AG08396 (cell line): ENCODE measurements at places on chromosomes 3 and 15.

DNA sequence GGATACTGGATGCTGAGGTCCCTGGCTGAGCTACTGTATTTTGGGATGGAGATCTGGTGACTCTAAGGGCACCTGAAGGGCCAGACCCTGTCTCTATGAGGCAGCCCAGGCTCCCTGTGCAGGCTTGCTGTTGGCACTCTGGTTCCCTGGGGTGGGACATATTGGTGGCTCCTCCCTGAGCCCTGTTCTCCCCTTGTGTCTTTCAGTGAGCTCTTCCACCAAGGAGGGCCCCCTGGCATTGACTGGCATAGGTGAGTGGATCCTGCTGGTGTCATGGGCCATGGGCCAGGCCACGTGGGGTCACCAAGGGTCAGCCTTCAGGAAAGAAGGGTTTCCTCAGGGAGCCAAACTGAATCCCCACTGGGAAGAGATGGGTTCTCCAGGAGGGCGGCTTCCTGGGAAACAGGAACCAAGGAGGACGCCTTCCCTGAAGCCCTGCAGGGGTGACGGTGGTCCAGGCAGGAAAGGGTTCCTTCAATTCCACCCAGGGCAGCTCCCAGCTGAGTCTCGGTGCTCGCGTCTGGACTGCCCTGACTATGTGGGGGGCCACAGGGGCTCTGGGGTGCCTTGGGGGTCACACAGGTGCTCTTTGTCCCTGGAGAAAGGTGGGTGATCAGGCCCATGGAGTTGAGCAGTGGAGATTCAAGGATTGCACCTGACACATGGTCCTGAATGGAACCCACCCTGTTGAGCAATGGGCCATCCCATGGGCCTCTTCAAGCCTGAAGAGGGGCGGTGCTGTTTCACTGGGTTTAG, 220.4 kb downstream of the SNRPN start:
- no peak for DNase-seq

GRCh38 chr3:59499954-59500353, 450.1 kb upstream of the CFAP20DC start:
- DNase-seq = no peak

- no peak for DNase-seq
Measured at GRCh38 chr15:85727068-85727467, 67.7 kb downstream of the KLHL25 start.

DNA sequence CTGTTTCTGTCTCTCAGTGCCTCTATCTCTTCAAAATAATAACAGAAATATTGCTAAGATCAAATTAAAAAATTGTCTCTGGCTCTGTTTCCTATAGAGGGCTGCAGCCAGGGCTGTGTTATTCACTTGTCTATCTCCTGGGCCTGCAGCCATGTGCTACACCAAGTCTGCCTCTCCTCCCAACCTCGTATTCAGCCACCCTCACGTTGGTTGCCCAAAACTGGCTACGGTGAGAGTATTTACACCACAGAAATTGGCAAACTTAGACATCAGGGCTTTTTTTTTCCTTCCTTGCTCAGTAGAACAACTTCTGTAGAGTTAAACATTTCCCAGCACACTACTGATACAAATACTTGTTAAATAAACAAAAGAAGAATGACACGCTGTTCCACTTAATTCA, 320.9 kb upstream of the ICE2 start:
- DNase-seq = no peak

GRCh38 chr3:10432931-10433330, 72.5 kb downstream of the ATP2B2 start:
- DNase-seq = no peak

GRCh38 chr15:48355377-48355776, 24.1 kb downstream of the DUT start:
- peak; percentile 26 for DNase-seq

GRCh38 chr15:70956201-70956995, 63.8 kb downstream of the LRRC49 start:
- no peak for DNase-seq
